ENCODE measurements at places on chromosomes 4 and X.

GRCh38 chrX:12974305-12974795 is 560 bp upstream of the TMSB4X start:
- peak; percentile 84 for DNase-seq

DNA sequence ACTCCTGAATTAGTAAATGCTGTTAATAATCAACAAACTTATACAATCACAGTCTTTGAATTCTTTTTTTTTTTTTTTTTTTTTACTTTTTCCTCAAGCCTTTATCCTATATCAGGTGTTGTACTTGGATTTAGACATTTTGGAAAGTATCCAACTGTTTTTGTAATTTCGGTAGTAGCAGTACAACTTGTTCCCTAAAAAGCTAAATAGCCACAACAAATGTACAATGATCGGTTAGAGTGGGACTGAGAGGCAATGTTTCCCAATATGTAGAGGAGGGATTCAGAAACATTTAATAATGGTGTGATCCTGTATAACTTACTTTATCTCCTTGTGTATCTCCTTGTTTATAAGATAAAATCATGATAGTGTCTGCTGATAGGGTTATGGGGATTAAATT is 343.1 kb downstream of the GRID2 start:
- DNase-seq = no peak

DNA sequence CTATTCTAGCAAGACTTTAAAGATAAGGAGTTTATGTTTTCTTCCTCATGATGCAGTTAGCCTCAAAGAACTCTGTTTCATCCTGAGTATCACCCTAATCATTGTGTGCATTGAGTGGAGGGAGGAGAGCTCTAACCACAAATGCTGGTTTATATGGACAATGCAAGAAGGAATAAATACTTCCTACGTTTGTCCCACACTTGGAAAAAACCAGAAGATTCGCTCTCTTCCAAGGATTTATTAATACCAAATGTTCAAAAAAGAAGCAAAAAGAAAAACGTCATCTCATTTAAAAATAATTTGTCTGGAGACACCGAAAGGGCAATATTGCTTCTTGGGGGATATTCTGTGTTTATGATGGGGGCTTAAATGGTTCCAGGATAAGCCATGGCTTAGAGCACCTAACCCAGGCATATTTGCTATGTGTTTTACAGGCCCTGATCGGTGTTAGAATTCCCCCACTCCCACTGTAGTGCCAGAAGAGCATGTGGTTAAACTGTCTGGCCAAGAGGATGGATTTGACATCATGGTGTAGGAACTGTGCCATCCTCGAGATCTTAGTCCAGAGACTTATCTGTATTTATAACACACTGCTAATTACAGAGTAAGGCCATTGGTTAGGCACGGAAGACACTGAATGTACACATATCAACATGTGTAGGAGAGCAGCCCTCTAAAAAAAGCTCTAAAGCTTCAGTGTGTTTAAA is 227.2 kb downstream of the ANK2 start:
- no peak for DNase-seq

DNA sequence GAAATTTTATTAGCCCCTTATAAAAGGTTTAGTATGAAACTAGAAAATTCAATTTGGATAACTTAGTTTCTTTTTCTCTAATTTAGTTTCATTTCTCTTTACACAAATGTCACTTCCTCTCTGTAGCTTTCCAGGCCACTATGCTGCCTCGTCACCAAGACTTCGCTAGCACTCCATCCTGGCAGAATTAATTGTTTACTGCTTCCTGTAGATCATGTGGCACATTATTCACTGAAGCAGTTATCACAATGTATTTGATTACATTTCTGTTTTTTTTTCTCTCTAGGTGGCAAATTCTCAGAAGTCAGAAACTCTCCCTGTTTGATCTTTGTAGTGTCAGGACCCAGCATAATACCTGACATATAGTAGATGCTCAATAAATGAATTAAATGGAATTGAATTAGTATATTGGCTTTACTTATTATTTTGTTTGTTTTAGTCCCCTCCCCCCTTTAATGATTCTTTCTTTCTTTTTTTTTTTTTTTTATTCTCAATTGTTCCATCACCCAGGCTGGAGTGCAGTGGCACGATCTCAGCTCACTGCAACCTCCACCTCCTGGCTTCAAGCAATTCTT is 9.3 kb upstream of the SAT1 start:
- no peak for DNase-seq

GRCh38 chr4:168859888-168860694 is 150.0 kb downstream of the CBR4 start:
- DNase-seq = no peak

DNA sequence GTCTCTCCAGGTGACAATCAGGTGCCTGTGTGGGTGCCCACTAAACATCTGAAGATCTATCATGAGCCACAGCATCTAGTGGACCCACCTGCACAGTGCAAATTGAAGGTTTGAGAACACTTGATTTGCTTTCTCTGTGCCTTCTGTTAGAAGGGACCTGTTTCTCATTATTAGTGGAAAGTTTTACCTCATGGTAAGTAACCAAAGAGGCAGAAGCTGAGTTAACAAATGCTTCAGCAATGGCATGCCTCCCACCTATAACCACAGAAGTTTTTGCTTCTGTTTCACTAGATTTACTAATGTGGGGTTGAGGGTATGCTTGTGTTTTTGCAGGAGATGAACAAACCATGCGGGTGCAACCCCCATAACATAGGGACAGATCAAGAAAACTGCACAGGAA is 297.4 kb upstream of the DKK2 start:
- no peak for DNase-seq

- no peak for DNase-seq
These were observed 34.0 kb upstream of the UCP1 start for GRCh38 chr4:140602714-140603113.

DNA sequence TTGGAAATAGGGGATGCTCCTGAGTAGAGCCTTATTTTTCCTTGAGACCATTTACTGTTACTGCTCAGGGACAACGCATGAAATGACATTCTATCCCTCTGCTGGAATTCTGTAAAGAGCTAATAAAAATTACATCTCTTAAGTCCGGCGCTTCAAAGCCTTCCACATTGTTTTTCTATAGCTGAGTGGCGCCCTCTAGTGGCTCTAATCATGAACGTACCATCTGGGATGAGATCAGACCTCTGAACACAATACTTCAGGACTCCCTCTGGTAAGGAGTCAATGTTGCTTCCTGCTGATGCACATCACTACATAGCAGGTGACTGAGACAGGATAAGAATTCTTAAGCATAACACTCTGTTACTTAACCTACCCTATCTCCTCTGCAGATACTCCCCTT is 6.0 kb downstream of the HMGN5 start:
- peak; percentile 13 for DNase-seq

DNA sequence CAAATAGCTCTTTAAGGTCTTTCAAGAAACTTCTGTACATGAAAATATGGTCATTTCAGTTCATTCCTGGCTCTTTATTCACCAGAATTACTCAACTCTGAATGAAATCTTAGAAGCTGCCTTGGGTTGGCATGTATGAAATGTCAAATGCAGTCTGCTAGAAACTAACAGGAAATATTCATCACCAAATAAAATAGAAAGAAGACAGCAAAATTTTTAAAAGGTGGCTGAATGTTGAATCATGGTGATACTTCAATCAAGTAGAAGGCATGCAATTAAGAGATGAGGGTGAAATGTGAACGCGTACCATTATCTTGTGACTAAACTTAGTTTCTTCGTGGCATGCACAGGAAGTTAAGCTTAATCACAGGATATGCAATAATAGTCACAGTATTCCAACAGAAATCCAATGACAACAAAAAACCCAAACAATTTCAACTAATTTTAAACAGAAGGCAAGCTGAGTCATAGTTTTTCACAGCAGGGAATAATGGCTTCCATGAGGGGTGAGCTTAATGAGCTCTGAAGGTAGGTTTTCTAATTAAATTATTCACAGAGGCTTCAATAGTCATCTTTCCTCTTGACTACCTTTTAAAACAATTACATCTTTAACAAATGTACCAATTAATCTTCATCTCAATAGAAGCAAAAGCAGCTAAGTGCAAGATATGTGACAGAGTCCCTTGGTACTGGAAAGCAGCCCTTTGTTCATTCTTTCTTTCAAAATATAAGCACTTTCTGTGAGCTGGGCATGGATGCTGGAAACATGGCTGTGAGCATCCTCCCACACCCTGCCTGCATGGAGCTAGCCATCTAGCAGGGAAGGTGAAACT is 44.5 kb downstream of the SCFD2 start:
- no peak for DNase-seq

- DNase-seq = no peak
These were observed 7.8 kb downstream of the PNMA3 start for GRCh38 chrX:153064061-153064460.

GRCh38 chrX:22136711-22137110 is 104.6 kb downstream of the PHEX start:
- no peak for DNase-seq

DNA sequence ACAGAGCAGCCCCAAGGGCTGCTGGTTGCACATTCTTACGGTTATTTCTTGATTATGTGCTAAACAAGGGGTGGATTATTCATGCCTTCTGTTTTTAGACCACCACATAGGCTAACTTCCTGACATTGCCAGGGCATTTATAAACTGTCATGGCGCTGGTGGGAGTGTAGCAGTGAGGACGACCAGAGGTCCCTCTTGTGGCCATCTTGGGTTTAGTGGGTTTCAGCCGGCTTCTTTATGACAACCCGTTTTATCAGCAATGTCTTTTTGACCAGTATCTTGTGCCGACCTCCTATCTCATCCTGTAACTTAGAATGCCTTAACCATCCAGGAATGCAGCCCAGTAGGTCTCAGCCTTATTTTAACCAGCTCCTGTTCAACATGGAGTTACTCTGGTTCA is 212.4 kb upstream of the GRID2 start:
- DNase-seq = no peak

- no peak for DNase-seq
These were observed 131.1 kb downstream of the HS3ST1 start for GRCh38 chr4:11297627-11298026.

- DNase-seq = no peak
These were observed 24.8 kb downstream of the NHSL2 start for GRCh38 chrX:71935476-71935875.

DNA sequence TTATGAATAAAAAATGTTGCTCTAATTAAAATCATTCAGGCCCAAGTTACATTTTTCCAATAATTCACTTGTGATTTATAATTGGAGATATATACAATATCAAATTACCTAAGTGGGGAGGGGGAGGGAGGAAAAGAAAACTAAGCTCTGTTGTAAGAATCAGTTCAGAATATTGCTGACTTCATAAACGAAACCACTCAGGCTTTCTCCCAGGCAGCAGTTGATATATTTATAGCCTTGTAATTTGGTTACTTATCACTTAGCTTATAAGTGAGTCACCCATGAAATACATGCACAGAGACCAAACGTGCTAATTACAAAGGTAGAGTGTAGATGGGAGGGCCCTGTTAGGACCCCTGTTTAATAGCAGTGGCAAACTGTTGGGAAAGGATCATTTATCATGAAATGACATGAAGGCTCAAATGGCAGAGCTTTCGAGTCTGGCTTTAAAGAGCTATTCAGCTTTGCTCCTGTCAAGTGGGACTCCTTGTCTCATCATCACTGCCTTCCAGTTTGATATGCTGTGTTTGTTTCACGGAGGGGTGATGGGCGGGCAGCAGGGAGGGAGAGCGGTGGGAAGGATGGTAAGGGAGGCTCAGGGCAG is 105.6 kb upstream of the PGRMC2 start:
- DNase-seq = no peak

DNA sequence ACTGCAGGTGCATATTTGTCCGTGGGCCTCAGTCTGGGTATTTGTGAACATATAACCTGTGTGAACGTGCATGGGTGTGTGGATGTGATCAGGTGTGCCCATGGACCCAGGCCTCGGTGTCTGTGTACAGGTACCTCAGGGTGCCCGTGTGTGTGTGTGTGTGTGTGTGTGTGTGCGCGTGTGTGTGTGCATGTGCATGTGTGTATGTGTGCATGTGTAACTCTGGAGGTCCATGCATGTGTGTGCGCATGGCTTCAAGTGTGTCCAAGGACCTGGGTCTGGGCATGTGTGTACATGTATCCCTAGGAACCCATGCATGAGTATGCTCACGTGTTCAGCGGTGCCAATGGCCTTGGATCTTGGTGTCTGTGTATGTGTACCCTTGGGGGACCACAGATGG is 15.8 kb downstream of the FTSJ1 start:
- no peak for DNase-seq

GRCh38 chr4:182492423-182492822 is 249.2 kb downstream of the TENM3 start:
- DNase-seq = no peak

DNA sequence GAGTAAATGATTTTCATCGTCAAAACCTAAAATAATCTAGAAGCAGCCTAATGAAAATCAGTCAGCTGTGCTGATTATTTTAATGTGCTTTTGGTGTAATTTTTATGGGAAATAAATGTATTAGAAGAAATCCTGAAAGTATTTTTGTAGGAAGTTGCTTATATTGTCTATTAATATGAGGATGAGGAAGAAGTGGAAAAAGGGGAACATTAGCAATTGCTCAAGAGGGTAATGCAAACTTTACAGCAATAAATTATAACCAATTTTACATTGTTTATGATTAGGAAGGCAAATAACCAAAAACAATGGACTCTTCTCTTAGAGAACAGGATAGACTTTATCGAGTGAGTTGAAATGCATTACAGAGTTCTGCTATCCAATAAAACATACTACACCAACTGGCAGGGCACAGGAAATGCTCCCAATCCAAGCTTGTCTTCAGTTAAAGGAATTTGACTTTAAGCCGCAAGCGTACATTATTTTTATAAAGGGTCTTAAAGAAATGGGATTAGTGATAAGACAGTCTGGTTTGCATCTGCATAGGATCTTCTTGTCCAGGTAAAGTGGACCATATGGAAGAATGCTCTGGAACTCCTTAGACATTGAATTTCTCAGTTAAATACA is 374.8 kb downstream of the PDGFC start:
- no peak for DNase-seq

DNA sequence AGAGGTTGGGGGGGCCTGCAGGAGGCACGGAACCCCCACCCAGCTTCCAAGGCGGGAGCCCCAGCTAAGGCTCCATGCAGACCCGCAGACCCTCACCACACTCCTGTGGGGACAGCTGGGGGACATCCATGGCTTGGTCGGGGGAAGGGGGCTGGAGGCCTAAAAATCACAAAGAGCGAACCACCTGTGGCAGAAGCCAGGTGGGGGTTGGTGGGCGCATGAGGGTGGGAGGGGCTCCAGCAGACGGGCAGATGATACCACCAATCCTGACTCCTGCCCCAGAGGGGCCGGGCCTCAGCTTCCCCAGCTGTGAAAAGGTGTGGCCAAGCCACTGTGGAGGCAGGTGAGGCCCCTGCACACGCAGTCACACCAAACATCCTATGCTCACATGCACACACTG is 111.6 kb downstream of the FAM53A start:
- DNase-seq = no peak
